CD4-positive, alpha-beta T cell treated with Interleukin-2 at 100 ng/mL for 4 hours (primary cell): ENCODE measurements at places on chromosomes 7 and 10.

DNA sequence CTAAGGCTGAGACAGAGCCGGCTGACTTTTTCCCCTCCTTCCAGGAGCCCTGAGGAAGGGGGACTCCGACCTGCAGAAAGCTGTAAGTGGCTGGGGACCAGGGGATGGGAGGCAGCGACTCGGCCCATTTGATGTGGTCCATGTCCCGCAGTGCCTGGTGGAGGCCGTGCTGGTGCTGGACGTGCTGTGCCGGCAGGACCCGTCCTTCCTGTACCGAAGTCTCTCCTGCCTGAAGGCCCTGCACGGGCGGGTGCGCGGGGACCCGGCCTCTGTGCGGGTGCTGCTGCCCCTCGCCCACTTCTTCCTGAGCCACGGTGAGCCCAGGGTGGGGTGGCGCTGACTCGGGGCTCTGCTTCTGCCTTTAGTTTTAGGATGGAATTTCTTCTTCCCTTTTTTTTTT lies 9.9 kb downstream of the AP5Z1 start:
- no peak for DNase-seq

DNA sequence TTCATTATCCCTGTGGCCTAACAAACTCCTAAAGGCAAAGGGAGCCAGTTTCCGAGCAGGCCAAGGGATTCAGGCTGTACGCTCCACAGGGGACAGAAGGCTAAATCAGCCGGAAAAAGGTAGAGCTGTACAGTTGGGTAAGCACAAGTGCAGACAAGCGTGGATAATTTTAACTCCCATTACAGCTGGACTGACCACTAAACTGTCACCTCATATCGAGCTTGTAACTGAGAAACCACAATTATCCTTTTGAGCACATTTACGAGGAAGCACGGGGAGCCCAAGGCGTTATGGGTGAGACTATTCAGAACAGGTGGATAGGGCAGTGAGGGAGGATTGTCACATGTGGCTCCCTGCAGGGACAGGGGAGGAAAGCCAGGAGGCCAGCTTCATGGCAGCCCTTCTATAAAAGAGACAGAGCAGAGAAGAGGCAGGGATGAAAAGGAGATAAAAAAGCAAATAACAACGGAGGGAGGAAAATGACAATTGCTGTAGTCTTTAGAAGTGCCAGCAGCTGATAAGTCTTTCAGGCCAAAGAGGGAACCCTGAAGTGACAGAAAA lies 288.0 kb downstream of the FGFR2 start:
- no peak for DNase-seq

DNA sequence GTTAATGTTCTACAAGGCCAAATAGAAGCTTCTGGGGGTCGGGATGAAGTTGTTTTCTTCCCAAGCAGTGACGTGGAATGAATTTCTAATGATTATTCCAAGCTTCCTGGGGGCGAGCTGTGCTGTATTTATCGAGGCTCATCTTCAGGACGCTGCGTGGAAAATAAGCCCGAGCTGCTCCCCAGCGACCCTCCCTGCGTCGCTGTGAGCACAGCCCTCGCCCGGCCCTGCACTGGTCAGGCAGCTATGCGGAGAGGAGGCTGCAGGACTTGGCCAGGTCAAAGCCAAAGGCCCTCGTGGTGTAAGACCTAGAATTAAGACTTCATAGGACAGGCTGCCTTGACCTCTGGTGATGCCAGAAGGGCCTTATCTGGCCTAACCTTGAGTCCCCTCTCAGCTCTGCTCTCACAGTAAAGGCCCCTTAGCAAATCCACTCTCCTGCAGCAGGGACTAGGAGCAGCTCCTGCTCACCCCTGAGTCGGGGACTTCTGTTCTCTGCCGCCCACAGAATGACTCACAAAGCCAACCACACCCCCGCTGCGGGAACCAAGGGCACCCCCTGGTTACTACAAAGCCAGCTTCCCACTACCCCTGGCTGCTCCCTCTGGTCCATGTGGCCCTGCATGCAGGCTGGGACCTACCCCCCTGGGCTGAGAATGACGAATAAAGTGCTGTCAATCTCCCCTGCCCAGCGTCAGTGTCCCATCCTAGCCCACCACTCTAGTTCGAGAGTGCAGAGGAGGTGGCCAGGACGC lies 501.6 kb downstream of the TCERG1L start:
- no peak for DNase-seq

GRCh38 chr7:102913826-102914225 lies 1.0 kb downstream of the LRRC17 start:
- no peak for DNase-seq

DNA sequence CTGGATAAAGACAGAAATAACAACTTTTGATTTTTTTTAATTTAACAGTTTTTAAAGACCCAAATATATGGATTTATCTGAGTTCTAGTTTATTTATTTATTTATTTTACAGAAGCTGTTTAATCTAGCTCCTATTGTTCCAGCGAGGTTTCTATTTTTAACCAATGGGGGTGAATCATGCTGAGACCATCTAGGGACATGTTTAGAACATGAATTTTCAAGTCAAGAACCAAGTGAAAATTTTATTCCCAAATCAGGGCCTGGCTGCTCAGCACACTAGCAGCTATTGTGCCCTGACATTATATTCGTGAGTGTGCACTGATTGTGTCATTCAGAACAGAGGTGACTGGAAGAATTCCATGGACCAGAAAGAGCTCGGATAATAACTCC lies 24.6 kb upstream of the MPP7 start:
- no peak for DNase-seq

DNA sequence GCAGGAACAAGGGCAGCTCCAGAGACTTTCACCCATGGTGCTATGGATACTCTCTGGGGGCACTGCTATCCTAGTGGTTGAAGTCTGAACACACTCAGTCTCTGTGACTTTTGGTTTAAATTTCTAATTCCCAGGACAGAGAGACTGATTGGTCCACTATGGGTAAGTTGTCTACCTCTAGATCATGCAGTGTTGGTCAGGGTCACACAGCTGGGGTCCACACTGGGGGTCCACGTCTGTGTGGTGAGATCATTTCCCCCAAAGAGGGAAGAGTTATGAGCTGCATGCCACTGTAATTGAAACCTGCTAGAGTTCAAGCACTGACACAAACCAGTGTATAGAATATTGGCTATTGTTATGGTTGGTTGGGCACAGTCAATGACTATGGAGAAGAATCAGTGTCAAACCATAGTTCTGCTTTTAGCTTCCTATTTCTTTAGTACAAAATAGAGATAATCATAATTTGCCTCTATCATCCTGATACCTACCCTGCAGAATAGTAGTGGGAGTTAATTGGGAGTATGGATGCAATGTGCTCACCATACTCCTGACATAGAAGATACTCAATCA lies 101.6 kb downstream of the PRTFDC1 start:
- DNase-seq = no peak

- no peak for DNase-seq
Observed at GRCh38 chr10:126006906-126007305, 110.5 kb downstream of the FANK1 start.

DNA sequence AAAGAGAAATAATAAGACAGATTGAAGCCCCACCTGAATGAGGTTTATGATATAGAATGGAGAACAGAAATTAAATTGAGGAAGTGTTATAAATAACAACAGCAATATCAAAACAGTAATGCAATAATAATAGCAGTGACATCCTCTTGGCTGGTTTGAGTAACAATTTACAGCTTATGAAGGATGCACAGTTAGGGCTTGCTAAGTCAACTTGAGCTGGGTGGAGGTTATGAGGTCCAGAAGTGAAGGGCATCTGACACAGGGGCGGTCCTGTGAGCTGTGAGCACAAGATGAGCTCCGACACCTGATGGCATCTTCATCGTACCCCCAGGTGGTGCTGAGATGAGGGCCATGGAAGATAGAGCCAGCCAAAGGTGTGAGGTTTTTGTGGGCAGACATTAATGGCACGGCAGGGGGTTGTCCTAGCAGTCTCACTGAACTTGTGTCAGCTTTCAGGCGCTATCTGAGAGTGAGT lies 30.5 kb downstream of the ARHGAP22 start:
- DNase-seq = no peak
